ENCODE measurements at places on chromosomes 4 and X.

GRCh38 chr4:100190643-100191600 is 654 bp upstream of the DDIT4L start:
- DNase-seq: no peak

DNA sequence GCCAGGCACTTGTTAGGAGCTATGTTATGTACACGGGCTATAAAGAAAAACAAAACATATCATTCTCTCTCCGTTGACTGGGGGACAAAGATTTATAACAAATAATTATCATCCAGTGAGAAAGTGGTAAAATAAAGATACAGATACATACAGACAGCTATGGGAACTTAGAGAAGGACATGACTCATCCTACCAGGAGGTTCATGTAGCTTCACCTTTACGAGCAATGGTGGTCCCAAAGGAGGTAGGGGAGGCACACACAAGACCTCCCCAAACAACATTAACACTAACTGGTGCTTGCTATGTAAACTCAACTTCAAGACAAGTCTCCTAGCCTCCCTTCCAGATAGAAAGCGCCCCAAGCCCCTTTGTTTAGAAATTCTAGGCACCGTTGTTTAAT is 8.9 kb downstream of the AMBN start:
- no peak for DNase-seq

DNA sequence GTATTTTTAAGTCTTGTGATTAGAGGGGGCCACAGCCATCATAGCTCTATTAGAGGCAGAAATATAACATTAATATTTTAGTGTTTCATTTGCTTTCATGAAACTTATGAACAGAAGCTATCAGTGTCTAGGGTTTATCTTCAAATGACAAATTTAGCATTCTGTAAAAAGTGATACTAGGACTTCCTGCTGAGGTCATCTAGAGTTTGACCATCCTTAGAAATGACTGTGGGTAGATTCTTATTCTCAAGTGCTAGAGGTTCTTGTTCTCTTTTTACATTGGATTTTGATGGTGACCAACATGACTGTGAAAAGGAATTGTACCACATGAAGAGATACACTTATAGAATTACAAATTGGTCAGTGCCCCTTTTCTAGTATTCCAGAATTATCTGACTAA is 568.6 kb downstream of the RPA4 start:
- no peak for DNase-seq

- no peak for DNase-seq
Measured at GRCh38 chr4:168699224-168699878, 202.5 kb downstream of the PALLD start.
